ENCODE measurements at places on chromosomes 7 and 10. TPM values are rescaled to one million over a fixed set of nuclear protein-coding genes. Genes with fewer than 3 reads are reported as not detected.

The MINDY4 gene
- 8.0 TPM for total RNA-seq

DNA sequence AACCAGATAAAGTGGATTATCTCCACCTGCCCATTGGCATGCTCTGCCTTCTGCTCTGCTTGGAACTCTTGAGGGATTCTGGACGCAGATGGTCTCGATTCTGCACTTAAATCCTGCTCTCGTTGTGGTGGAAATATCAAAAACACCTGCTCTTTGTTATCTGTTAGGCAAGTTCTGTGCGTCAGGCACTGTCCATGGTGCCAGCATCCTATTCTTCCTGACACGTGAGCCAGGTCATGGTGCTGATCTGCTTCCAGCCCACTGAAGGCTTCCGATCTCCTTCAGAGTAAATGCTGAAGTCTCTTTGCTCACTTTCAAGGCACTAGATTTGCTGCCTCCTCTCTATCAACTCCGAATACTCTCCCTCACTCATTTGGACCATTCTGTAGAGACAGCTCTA, 505.6 kb downstream of the HTR7 start:
- no peak for DNase-seq

DNA sequence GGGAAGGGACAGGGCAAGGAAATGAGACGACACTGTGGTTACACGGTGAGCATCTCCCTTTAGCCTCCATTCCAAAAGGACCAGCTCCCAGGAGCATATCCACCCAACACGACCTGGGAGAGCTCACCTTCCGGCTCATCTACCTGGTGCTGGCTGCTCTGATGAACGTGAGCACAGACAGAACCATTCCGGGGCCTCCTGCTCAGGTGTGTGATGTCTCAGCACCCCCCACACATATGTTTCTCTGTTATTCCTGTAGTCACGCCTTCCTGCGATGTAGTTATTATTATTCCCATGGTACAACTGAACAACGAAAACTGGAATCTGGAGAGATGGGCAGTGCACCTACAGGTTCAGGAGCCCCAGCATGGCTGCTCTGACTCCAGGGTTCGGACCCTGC, 20.5 kb upstream of the GPR26 start:
- no peak for DNase-seq

DNA sequence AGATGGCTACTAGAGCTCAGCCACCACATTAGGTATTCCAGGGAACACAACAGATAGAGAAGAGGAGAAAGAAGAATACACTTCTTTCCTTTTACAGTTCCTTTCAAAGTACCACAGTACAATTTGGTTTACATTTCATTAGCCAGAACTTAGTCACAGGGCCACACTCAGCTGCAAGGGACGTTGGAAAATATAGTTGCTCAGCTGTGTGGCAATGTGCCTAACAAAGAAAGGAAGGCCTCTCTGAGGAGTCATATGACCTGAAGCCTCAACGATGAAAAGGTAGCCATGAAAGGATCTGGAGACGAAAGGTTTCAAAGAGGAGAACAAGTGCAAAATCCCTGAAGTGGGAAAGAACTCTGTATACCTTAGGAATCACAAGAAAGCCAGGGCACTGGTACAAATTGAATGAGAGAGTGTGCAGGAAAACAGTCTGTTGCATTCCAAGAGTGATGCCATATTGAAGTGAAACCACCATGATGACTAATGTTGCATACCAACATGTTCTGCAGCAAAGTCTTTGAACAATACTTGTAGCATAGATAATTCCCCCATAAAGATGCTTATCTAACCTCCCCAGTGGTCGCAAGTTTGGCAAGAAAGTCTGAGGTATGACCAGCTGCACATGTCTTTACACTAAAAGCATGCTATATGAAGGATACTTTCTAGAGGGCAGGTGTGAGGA, 278.9 kb downstream of the HPSE2 start:
- no peak for DNase-seq

The AOAH gene
- 28.2 TPM for total RNA-seq

The STN1 gene
- total RNA-seq, result 44.8 TPM

DNA sequence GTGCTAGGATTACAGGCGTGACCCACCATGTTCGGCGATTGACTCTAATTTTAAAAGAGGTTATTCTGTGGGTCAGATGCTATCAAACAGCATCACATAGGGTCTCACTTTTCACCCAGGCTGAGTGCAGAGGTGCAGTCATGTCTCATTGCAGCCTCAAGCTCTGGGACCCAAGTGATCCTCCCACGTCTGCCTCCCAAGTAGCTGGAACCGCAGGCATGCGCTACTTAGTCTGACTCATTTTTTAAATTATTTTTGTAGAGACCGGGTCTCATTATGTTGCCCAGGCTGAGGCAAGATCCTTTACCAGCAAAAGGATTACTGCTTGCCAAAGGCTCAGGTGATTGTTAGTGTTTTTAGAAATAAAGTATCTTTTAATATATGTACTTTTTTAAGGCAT, 42.9 kb upstream of the STOX1 start:
- no peak for DNase-seq

The PAPOLB gene
- 0.24 TPM for total RNA-seq

The BUD23 gene
- total RNA-seq, result 44.6 TPM

GRCh38 chr7:146116521-146117222, at the start of gene CNTNAP2:
Gene CNTNAP2 (plus strand): TSS chr7:146116801. CDS start chr7:146116877, 76 bp downstream.
- peak; percentile 77 for DNase-seq

The PHKG1 gene
- 0.32 TPM for total RNA-seq

DNA sequence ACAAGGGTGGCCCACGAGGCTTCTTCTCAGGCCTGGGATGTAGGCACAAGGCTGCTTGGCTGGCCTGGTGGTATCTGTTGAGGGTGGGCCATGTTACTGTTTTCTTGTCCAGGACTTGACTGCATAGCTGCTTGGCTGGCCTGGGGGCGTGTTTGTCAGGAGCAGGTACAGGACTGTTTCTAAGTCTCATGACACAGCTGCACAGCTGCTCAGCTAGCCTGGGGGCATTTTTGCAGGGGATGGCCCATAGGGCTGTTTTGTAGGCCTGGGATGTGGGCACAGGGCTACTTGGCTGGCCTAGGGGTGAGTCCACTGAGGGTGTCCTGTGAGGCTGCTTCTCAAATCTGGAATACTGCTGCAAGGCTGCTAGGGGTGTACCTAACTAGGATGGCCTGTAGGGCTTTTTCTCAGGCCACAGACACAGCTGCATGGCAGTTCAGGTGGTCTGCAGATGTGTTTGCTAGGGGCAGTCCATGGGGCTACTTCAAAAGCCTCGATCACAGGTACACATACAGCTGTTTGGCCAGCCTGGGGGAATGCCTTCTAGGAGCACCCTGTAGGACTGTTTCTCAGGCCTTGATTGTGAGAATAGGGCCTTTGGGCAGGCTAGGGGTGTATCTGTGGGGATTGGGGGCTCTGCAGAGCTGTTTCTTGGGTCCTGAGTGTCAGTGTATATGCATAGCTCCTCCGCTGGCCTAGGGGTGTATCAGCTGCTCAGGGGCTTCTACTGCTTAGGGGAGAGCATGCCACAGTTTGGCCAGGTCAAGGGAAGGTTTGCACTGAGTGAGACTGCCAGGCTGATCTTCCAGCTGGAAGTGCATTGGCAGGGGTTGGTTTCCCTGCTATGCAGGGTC, 26.6 kb upstream of the PLA2G12B start:
- no peak for DNase-seq

DNA sequence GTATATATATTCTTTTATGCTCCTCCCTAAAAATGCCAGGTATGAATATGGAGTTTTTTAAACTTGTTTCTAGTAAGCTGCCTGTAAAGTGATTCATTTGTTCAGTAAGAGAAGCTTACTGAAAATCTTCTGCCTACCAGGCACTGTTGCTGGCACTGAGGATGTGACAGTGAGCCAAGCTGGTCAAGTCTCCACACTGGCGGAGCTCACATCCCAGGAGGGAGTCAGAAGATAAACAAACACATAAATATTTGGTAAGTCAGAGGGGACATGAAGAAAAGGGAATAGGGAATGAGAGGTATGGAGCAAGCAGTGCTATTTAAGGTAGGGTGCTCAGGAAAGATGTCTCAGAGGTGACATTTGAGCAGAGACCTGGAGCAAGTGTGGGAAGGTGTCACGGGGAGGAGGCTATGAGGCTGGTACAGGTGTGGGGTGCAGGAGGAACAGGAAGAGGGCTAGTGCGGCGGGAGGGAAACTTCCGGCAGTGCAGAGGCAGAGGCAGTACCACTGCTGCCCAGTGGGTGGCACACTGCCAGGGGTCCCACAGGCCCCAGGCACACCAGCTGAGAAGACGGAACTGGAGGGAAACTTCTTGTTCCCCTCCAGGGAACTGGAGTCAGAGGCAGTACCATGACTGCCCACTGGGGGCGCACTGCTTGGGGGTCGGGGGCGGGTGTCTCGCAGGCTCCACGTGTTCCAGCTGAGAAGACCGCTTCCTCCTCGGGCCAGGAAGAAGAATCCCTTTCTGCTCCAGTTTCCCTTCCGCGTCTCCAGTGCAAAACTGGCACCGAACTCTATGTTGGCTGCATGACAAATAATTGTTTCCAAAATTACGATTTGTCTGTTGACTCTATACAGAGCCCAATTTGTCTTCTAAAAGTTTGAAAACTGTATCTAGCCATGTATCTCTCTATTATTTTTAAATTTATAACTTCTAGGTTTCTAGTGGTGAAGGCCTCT, 161.0 kb downstream of the TEX36 start:
- no peak for DNase-seq

DNA sequence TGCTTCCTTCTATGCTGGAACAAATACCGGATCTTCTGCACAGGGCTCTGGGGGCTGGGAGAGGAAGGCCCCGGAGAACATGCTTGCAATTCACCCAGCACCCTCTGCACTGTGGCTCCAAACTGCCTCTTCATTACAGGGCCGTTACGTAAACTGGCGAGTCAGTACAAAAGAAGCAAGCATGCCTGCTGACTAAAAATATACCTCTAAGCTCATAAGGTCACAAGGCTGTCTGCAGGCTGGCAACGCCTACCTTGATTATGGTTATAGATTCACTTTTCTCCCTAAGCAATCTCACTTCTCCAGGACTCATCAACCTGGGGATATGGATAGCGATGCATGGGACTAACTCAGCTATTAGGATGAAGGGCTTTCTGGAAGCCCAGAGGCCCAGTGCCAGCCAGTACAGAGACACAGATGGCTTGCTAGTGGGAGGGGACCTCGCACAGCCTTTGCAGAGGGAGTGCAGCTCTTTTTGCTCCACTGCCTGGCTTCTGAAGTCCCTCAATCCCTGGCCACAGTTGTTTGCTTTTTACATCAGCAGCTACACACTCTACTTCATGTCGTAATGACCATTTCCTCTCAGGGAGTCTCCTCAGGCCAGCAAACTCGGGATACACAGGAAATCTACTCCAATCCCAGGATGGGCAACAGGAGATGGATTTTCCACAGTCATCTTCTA, 96.1 kb downstream of the SH3PXD2A start:
- no peak for DNase-seq

GRCh38 chr10:58280477-58280876, 11.5 kb downstream of the CISD1 start:
- no peak for DNase-seq

The ALDH18A1 gene
- 72.0 TPM for total RNA-seq

DNA sequence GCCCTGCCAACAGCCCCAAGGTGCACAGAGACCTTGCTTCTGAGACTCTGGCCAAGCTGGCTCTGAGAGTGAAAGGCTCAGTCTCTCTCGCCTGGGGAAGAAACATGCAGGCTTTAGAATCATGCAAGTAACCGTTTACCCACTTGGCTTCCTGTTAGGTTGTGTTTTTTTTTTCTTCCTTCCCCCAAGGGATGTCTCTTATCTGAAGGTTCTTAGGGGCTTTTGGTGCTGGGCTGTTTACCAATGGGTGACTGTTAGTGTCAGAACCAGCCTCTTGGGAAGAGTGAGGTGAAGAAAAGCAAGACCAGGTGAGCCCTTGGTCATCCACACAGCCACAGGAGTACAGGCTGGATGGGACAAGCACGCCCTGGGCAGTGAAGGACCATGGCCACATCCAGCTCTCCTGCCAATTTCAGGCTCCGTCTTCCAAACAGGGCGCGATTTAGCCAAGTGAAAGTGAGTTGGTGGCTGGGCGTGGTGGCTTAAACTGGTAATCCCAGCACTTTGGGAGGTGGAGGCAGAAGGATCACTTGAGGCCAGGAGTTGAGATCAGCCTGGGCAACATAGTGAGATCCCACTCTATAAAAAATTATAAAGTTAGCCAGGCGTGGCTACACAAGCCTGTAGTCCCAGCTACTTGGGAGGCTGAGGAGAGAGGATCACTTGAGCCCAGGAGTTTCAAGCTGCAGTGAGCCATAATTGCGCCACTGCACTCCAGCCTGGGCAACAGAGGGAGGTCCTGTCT, 76.3 kb upstream of the CUX1 start:
- DNase-seq, result no peak

The SLC39A12 gene
- total RNA-seq, result 0.31 TPM

- DNase-seq, result no peak
Measured at GRCh38 chr10:76395251-76395650, 963.8 kb downstream of the LRMDA start.

The MAGI2 gene
- total RNA-seq, result 8.1 TPM

DNA sequence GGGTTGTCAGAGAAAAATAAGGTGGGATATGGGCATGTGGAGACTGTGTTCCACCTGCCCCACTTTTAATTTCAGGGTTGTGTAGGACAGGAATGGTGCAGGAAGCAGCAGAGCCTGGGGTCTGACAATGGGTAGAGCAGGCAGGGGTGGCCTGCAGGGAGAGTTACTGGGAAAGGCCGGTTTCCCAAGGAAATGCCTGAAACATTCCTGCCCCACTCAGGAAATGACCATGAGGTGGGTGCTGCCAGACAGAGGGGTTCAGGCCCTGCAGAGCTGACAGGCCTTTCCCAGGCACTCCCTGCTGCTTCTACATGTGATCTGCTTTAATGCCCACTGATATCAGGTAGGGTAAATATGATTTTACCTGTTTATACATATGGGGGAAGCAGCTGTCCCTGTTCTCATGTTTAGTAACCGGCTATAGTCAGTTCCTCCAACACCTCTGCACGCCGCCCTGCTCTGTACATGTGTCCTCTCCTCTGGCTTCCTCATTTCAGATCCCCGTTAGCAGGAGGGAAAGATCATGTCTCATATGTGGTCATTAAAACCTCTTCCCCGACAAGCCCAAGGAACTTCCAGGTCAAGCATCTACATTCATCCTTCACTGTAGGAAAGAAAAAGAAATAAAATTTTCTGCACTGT, 118.6 kb upstream of the PRSS58 start:
- DNase-seq, result no peak

The HMX2 gene
- total RNA-seq, result not detected

DNA sequence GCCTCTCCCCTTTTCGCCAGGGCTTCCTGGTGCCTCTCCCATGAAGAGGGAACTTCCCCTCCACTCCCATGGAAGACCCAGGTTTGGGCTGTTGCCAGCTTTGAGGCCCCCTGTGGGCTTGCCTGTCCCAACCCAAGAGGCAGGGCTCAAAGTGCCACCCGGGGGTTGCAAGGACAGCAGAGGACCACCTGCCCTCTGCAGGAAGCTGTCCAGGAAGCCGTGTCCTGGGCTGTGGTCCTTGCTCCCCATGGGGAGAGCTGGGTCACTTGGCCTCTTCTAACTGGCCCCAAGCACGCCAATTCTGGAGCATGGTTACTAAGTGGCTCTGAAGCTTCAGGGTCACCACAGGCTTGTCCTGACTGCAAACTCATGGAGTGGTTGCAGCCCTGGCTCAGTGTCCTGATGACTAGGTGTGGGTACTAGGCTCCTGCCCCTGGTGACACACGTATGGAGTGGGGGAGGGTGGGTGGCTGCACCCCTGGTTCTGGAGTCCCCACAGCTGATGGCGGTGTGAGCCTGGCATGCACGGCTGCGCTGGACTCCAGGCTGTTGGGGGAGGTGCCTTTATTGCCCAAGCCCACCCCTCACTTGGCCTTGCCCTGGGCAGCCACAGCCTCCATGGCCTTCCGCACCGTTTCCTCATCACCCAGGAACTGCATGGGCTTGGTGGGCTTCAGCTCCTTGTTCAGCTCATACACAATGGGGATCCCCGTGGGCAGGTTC, 3.0 kb downstream of the PGAM2 start:
- DNase-seq, result peak; percentile 60

The ANTXRL gene
- total RNA-seq, result not detected

The PLA2G12B gene
- 2.2 TPM for total RNA-seq

GRCh38 chr7:112726076-112726475, 64.1 kb downstream of the TMEM168 start:
- no peak for DNase-seq

The SH3PXD2A gene
- total RNA-seq, result 90.7 TPM

Measured in left lung (tissue), 14 donors.